Naive thymus-derived CD4-positive, alpha-beta T cell (primary cell): ENCODE measurements at places on chromosomes 5 and 9. TPM values are rescaled to one million over a fixed set of nuclear protein-coding genes. Genes with fewer than 3 reads are reported as not detected.

Gene IRX1
- not detected for total RNA-seq

Gene IL7R
- 1,242 TPM for total RNA-seq

Gene GCNT4
- total RNA-seq: 1.6 and 1.9 TPM in 2 replicates

Gene RNF183
- not detected for total RNA-seq

GRCh38 chr5:94916619-94917018 lies 298.1 kb downstream of the SLF1 start:
- no peaks in the 10 kb centered on the region for H3K36me3 ChIP-seq
- H3K4me3 ChIP-seq: no peak overlapping the region
- no peak for DNase-seq
- no peak overlapping the region for H3K27ac ChIP-seq

GRCh38 chr5:37938076-37938852 lies 98.4 kb upstream of the GDNF start:
- DNase-seq: no peak
- no peak overlapping the region for H3K4me3 ChIP-seq
- H3K27me3 ChIP-seq: no peaks in the 10 kb centered on the region
- H3K36me3 ChIP-seq: no peaks in the 10 kb centered on the region

DNA sequence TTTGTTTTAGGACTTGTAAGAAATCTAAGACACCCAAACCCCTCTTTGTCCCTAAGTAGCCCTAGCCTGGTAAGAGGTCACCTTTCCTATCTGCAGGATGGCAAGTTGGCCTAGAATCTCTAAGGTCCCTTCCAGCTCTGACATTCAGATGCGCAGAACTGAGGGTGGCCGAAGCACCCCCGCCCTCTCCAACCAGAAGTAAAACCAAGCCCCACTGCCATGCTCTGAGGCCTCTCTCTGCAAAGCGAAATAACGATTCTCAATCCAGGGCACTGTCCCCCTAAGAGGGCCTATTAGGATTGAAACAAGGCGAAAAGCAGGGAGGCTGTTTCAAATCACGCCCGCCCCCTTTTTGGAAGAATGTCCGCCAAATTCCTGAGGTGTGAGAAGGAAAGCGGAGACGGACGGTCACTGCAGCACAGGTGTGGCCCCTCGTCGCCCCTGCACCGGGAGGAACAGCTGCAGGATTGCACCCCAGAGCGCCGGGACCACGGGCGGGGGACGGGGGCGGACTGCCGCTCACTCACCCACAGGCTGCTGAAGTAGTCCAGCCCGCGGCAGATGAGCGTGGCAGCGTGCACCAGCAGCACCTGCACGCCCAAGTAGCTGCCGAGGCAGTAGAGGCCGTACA lies 824 bp downstream of the TMEM245 start:
- peak overlapping the region; percentile 92 for H3K27ac ChIP-seq
- DNase-seq: no peak
- no peaks in the 10 kb centered on the region for H3K27me3 ChIP-seq
- peaks cover 23% of the 10 kb centered on the region for H3K4me1 ChIP-seq
- no peaks in the 10 kb centered on the region for H3K36me3 ChIP-seq

DNA sequence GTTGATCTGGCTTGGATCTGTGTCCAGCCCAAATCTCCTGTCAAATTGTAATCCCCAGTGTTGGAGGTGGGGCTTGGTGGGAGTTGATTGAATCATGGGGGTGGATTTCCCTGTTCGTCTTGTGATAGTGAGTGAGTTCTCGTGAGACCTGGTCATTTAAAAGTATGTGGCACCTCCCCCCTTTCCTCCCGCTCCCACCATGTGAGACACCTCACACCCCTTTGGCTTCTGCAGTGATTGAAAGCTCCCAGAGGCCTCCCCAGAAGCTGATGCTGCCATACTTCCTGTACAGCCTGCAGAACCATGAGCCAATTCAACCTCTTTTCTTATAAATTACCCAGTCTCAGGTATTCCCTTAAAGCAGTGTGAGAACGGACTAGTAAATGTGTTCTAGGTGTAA lies 117.3 kb upstream of the PTCH1 start:
- no peaks in the 10 kb centered on the region for H3K27me3 ChIP-seq
- no peaks in the 10 kb centered on the region for H3K36me3 ChIP-seq
- DNase-seq: no peak
- H3K4me3 ChIP-seq: no peak overlapping the region
- no peak overlapping the region for H3K27ac ChIP-seq
- no peaks in the 10 kb centered on the region for H3K4me1 ChIP-seq

DNA sequence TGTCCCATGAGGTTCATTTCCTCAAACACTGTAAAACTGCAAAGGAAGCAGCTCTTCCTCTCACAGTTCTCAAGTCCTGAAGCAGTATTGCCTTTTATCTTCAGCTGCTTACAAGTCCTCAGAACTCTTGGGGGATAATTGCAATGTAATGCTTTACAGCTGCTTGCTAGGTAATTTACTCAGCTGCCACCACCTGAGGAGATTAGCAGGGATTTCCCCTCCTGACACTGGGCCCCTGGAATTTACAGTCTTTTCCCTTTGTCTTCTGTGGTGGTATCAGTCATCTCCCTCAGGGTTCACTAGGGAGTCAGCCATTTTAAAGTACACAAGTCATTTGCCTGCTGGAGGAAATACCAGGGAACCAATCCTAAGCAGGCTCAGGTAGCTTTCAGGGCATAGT lies 754.3 kb upstream of the GRAMD2B start:
- no peaks in the 10 kb centered on the region for H3K27me3 ChIP-seq
- no peak overlapping the region for H3K4me3 ChIP-seq
- no peak for DNase-seq
- no peak overlapping the region for H3K27ac ChIP-seq

DNA sequence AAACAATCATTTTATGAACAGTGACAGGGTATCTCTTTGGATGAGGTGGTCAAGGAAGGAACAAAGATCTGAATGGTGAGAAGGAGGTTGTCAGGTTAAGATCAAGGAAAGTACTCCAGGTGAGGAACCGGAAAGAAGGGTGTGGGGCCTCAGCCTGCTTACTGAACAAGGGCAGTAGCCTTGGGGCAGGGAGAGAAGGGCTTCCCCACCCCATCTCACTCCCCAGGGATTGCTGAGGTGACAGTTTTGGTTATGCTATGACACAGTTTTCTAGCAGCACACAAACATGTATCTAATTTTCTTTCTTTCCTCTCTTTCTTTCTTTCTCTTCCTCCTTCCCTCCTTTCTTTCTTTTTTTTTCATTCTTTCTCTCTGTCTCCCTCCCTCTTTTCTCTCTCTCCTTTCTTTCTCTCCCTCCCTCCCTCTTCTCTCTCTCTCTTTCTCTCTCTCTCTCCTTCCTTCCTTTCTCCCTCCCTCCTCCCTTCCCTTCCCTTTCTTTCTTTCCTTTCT lies 4.1 kb upstream of the HDHD3 start:
- H3K27me3 ChIP-seq: no peaks in the 10 kb centered on the region
- no peaks in the 10 kb centered on the region for H3K4me1 ChIP-seq
- H3K36me3 ChIP-seq: no peaks in the 10 kb centered on the region
- DNase-seq: no peak

- DNase-seq: no peak
- no peaks in the 10 kb centered on the region for H3K4me1 ChIP-seq
- no peak overlapping the region for H3K4me3 ChIP-seq
- no peaks in the 10 kb centered on the region for H3K27me3 ChIP-seq
- no peak overlapping the region for H3K27ac ChIP-seq
Observed at GRCh38 chr5:53288511-53288910, 179.0 kb upstream of the MOCS2 start.

- H3K4me1 ChIP-seq: no peaks in the 10 kb centered on the region
- no peak for DNase-seq
- H3K27me3 ChIP-seq: no peaks in the 10 kb centered on the region
- no peak overlapping the region for H3K4me3 ChIP-seq
- no peak overlapping the region for H3K27ac ChIP-seq
Observed at GRCh38 chr9:124665391-124666058, 105.6 kb downstream of the NR6A1 start.

GRCh38 chr9:35954942-35955546 lies 2.9 kb downstream of the OR2S2 start:
- DNase-seq: no peak
- no peaks in the 10 kb centered on the region for H3K4me1 ChIP-seq
- no peak overlapping the region for H3K4me3 ChIP-seq

GRCh38 chr5:131685516-131686171 lies 50.6 kb upstream of the RAPGEF6 start:
- DNase-seq: no peak
- H3K36me3 ChIP-seq: peaks cover 4% of the 10 kb centered on the region
- no peak overlapping the region for H3K4me3 ChIP-seq
- no peaks in the 10 kb centered on the region for H3K27me3 ChIP-seq
- H3K27ac ChIP-seq: no peak overlapping the region

DNA sequence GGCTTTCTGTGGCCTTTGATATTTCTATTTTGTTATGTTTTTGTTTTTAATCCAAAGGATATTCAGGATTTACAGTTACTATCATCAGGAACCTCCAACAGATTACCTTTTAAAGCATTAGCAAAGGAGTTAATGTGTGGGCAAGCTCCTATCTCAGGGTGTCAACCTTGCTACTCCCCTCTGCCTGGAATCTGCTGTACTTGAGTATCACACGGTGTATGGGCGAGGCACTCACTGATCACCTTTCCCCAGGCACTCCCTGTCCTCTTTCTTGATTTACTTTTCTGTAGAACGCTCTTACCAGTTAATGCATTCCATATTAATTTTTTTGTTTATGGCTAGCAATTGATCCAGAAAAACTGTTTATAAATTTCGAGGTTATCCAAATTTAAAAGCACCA lies 117.0 kb upstream of the GAS1 start:
- H3K36me3 ChIP-seq: no peaks in the 10 kb centered on the region
- H3K27ac ChIP-seq: no peak overlapping the region
- H3K4me1 ChIP-seq: no peaks in the 10 kb centered on the region
- H3K4me3 ChIP-seq: no peak overlapping the region

DNA sequence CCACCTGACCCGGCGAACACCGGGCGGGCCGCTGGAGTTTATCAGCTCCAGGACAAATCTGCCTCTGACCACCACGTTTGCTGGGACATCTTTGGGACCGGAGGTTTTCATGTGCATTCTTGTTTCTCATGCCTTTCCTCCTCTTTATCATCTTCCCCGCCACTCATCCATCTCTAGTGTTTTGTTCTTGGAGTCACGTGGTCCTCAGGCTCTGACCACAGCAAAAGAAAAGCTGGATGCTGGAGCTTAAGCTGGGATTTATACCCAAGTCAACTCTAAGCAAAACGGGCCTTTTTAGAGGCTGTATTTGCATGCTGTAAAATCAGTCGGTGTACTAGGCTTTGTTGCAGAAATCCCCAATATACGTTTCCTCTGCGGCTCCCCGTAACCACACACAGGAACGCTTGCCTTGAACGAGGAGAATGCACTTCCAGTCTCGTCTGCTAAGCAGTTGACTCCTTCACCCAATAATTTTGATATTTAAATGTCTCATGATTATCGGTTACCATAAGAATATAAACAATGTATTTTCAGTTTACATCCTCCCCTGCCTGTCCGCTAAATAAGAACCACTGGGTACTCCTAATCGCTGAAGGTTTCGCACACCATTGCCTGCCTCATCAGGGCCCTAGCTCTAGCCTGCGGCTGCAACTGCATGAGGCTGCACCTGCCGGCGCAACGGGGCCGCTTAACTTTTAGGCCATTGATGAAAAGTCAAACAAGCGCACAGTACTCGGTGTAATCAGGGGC lies 560 bp upstream of the NDUFS6 start:
- peak overlapping the region; percentile 63 for H3K4me3 ChIP-seq
- peaks cover 12% of the 10 kb centered on the region for H3K4me1 ChIP-seq
- DNase-seq: peak; percentile 68
- peaks cover 6% of the 10 kb centered on the region for H3K36me3 ChIP-seq
- no peaks in the 10 kb centered on the region for H3K27me3 ChIP-seq

DNA sequence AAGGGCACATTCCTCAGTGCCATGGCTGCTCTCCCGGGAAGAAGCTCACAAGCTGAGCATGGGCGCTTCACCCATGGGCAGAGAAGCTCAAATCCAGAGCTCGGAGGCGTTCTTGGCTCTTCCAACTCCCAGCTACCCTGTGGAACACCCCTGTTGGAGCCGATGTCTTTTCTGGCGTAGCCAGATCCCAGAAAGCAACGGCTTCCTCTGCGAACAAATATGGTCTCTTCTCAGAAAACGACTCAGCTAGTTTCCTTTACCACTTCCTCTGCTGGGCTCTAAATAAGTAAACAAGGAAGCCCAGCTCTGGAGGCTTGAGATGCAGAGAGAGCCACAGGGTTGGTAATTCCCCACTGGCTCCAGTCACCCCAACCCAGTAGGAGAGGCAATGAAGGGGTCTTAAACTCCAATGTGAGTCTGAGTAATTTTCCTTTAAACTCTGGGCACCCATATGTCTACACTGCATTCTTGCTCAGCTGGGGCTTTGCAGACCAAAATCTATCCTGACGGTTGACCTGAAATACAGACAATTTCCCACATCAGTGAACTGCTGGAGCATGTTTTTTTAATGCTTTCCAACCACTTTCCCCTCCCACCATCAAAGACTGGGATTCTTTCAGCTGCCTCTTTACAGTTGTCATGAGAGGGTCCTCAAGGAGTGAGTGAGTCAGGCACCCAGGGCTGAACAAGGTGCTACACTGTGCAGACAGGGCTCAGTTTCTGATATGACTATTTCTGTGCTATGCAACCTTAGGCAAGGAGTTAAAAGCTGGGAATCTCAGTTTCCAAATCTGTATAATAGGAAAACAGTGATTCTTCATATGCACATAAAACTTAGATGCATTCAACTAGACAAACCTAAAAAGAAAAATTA lies at the start of gene LCP2:
Gene LCP2 (minus strand): TSS at position 189 of the 874 bp plus-strand sequence. CDS start 166 bp downstream, at position 23.
- no peak for DNase-seq
- peaks cover 56% of the 10 kb centered on the region for H3K4me1 ChIP-seq
- peak within 1 kb of the TSS; percentile 92 for H3K4me3 ChIP-seq
- H3K27ac ChIP-seq: peak within 1 kb of the TSS; percentile 88
- H3K27me3 ChIP-seq: no peaks in the 10 kb centered on the region
- H3K36me3 ChIP-seq: peaks cover 9% of the 10 kb centered on the region

DNA sequence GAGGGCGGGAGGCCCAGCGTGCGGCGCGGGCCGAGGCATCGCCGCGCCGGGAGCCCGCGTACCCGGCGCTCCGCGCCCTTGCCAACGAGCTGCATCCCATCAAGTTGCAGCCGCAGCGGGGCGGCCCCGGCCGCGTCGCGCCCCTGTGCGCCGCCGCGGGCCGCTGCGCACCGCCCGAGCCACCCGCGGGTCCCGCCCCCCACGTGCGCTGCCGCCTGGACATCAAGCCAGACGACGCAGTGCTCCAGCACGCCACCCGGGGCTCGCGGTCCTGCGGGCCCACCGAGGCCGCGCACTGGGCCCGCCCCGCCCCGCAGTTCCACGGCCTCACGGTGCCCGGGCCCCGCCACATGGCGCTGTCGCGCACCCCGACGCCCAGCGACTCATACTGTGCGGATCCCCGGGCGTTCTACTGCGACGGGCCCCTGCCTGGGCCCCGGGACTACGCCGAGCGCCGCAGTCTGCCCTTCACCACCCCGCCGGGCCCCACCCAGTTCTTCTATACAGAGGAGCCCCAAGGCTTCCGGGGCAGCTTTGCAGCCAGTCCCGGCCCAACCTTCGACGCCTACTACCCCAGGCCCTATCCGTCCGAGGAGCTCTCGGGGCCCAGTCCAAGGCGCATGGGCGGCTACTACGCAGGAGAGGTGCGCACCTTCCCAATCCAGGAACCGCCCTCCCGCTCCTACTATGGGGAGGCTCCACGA lies 2.6 kb downstream of the AJM1 start:
- no peak overlapping the region for H3K27ac ChIP-seq
- H3K4me3 ChIP-seq: no peak overlapping the region
- H3K4me1 ChIP-seq: peaks cover 18% of the 10 kb centered on the region
- no peaks in the 10 kb centered on the region for H3K36me3 ChIP-seq
- H3K27me3 ChIP-seq: no peaks in the 10 kb centered on the region

GRCh38 chr9:79471580-79472543 lies 99.9 kb upstream of the TLE4 start:
- peak; percentile 12 for DNase-seq
- no peaks in the 10 kb centered on the region for H3K36me3 ChIP-seq
- no peaks in the 10 kb centered on the region for H3K27me3 ChIP-seq
- no peak overlapping the region for H3K4me3 ChIP-seq
- H3K27ac ChIP-seq: no peak overlapping the region

GRCh38 chr9:127316586-127317323 lies 52.2 kb downstream of the GARNL3 start:
- no peaks in the 10 kb centered on the region for H3K27me3 ChIP-seq
- H3K27ac ChIP-seq: no peak overlapping the region
- no peak overlapping the region for H3K4me3 ChIP-seq
- no peaks in the 10 kb centered on the region for H3K36me3 ChIP-seq
